ENCODE measurements at places on chromosomes 5 and 9. TPM values are rescaled to one million over a fixed set of nuclear protein-coding genes. Genes with fewer than 3 reads are reported as not detected.

EPB41L4B gene
- 0.23 TPM for total RNA-seq

LMX1B gene
- total RNA-seq: not detected

FOXD1 gene
- 0.23 TPM for total RNA-seq

ACTBL2 gene
- total RNA-seq: not detected

ADGRD2 gene
- total RNA-seq: not detected

DNA sequence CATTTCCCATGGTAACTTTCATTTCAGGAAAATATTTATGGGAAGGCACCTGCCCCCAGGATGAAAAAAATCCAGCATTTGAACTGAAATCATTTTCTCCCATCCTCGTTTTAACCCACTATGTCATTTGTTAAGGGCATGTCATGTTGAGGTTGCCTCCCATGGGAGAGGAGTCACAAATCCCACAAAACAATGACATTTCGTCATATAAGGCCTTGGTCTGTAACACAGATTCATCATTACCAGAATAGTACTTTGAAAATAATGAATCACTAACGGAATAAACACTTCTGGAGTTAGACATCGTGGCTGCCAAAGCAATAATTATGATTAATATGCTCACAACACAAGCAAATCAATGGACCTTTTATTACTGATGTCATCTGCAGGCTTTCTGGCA is 274.1 kb downstream of the NDUFS4 start:
- DNase-seq: no peak

PIP5KL1 gene
- 2.8 TPM for total RNA-seq

- peak; percentile 31 for DNase-seq
These were observed 2.9 kb downstream of the UBE2B start for GRCh38 chr5:134374232-134374631.

GRCh38 chr5:134445856-134446818 is 34.5 kb upstream of the CDKN2AIPNL start:
- no peak for DNase-seq

TEX48 gene
- total RNA-seq: 0.75 TPM
